ENCODE measurements at places on chromosomes 5 and 9.

DNA sequence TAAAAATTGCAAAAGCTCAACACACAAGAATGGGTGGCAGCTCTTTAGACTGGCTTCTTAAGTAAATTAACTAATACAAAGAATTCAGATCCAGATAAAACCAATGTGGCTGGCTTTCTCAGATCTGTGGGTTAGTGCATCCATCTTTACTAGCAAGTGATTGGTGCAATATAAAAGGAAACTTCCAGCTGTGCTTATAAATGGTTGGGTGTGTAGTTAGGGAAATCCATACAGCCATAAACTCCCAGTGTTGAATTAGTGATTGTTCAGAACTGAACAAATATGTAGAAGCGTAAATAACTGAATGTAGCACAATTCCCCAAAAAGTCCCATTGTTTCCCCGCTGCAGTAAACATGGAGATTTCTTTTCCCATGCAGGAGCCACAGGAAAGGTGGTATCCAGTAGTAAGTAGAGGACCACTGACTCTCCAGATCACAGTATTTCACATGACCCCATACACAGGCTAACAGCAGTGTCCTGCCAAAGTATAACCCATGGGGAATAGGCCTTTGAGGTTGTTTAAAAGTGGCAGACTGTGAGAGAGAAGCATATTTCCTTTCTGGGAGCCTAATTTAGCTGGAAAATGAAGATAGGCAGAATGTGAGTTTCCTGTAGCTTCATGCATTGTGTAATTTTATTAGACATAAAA, 173.1 kb upstream of the SLC12A2 start:
- no peak for DNase-seq

- DNase-seq, result no peak
Observed at GRCh38 chr9:134768332-134768708, 112.3 kb upstream of the FCN2 start.

DNA sequence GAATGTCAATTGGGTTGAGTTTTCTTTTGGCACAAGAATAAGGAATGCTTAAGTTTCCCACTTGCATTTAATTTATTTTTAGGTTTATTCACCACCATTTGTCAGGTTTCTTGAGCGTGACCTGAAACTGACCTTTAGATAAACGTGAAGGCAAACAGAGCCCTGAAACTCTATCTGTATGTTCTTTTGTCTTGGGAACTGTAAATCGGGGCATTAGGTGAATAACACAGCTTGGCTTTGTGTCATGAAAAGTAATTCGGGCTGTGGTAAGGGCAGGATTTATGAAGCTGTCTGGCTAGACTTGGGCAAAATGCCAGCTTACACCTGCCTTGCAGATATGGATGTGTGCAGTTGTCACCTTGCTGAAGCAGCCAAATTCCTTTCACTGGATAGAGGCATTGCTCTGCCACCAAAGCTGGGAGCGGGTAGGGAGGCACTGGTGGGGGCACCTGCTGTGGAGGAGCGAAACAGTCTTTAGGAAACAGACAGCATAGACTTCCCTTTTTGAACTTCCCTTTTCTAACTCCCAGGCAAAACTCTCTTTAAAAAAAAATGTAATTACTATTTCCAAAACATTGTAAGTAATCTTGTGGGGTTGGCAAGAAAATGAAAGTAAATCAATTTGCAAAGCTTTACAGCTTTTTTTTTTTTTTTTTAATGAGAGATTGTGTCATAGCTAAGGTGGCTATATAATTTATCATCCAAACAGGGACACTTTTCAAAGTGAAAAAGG, 545.2 kb downstream of the CSNK1G3 start:
- no peak for DNase-seq

- DNase-seq, result peak; percentile 30
Observed at GRCh38 chr5:7856855-7857254, 5.9 kb upstream of the CFAP90 start.

- no peak for DNase-seq
Observed at GRCh38 chr5:158599157-158599556, 500.6 kb downstream of the EBF1 start.

- no peak for DNase-seq
Observed at GRCh38 chr5:171871711-171872110, 86.1 kb downstream of the SMIM23 start.

DNA sequence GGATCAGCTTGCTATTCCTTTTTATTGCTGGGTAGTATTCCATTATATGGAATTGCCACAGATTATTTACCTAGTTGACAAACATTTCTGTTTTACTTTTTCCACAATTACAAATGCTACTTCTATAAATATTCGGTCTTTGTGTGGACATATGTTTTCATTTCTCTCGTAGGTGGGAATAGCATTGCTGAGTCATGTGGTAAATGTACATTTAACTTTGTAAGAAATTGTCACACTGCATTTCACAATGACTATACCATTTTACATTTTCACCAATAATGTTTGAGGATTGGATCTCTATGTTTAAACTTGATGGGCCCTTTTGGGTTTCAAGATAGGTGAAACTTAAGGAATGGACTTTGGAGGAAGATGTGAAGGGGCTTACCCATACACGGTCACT, 19.7 kb downstream of the RAI14 start:
- no peak for DNase-seq

DNA sequence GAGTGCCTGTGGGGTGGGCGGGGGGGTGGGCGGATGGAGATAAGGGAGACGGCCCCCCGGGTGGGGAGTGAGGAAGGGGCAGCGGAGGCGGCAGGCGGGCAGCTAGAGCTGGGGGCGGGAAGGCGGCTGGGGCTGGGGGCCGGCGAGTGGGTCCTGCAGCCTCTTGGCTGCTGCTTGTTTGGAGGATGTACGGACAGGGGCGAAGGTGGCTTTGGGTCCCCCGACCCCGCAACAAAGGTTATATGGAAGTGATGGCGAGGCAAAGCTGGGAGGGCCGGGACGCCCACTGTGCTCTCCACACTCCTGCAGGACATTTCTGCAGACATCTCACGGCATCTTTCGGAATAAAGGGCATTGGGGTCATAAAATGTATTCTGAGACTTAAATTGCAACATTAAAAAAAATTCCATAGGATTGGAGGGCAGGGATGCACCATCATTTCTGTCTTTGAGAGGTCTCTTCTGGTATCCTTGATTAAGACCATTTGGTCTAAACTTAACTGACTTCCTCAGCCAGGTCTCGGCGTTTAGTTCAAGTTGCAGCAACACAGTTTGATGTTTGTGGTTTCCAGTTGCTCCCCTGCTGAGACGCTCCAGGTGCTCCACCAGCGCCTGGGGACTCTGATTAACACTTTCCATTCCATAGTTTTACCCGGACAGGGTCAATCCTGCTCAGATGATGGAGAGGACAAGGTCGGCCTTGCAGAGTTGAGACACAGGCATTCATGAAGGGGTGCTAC, 101.6 kb upstream of the SSBP2 start:
- DNase-seq, result no peak

DNA sequence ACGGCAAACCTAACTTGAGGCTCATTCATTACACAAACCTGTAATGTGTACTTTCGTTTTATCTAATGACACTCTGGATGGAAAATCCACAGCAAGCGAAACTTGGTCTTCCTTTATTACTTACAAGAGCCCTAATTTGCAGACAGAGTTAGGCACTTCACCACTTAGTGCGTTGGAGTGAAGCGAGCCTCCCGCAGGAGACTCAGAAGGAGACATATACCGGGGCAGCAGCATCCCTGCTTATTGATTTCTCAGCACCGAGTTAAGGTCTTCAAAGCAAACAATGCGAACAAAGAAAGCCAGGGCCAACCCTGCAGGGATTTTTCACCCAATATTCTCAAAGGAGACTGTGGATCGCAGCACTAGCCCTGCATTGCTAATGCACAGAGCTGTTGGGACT, 28.6 kb downstream of the LSM11 start:
- DNase-seq, result no peak

Measured in HTR-8/SVneo (cell line).